ENCODE measurements at places on chromosomes 11 and 22.

GRCh38 chr11:27233654-27234042 lies 129.4 kb downstream of the CCDC34 start:
- no peak for DNase-seq

DNA sequence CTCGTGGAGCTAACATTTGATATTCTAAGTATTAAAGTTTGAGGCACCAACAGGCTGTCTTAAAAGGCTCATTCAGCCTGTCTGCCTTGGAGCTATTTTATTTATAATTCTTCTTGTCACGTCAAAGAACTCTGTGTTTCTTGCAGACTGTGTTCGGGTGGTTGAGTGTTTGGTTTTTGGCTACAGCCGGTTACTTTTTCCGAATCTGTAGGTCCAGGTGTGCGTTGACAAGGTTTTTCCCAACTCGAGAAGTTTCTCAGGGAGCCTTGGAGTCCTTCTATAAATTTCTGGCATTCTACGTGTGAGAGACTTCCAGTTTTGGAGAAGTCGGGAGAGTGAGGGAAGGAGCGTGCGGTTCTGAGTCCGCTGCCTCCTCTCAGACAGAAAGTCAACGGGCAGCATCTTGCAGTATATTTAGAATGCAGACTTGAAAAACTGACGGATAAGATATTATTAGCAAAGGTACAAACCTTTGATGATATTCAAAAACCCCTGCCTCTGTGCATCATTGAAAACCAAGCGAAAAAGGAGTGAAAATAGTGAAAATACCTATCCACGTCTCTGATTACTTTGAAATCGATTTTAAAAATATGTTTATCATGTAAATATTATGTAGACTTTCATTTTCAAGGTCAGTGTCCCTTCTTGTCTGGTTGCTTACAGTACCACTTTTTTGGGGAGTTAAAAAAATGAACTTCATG lies 85.2 kb upstream of the PPARA start:
- DNase-seq = no peak

GRCh38 chr22:49713003-49713402 lies 114.7 kb downstream of the BRD1 start:
- no peak for DNase-seq

GRCh38 chr22:36595940-36596339 lies 67.0 kb upstream of the EIF3D start:
- DNase-seq = no peak

GRCh38 chr11:120430146-120430545 lies 81.4 kb upstream of the GRIK4 start:
- DNase-seq = no peak
